ENCODE measurements at places on chromosomes 11 and 22.

DNA sequence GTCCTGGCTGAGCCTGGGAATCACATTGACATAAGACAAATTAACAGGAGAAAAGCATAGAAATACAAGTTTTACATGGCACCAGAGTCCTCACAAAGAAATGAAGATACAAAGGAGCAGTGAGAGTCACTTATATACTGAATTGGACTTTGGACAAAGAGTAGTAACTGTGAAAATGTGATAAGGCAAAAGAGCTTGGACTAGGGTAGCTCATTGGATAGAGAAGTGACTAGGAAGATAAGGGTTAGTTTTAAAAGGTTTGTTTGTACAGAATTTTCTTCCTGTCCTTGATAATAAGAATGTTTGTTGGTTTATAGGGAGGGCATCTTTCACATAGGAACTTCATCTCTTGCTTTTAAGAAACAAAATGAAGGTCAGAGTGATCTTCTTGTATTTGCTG is 17.9 kb upstream of the NUCB2 start:
- DNase-seq: no peak

DNA sequence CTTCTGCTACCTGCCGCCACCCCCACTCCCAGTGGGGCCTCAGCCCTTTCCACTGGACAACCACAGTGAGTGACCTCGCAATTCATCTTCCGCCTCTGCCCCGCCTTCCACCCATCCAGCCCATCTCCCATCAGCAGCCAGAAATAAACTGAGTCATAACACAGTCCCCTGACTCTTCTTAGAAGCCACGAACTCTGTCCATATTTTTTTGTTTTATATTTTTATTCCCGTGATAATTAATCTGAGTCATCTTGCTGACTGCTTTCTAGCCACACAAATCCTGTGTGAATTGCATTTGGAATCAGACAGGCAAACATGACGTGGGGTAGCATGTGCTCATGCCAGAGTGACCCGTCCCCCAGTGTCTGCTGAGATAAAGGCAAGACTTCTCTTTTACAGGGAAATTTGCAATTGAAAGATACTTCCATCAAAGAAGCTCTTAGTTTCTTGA is 7.0 kb downstream of the FADD start:
- DNase-seq: no peak

- DNase-seq: no peak
Measured at GRCh38 chr11:83374311-83374710, 88.1 kb upstream of the CCDC90B start.

DNA sequence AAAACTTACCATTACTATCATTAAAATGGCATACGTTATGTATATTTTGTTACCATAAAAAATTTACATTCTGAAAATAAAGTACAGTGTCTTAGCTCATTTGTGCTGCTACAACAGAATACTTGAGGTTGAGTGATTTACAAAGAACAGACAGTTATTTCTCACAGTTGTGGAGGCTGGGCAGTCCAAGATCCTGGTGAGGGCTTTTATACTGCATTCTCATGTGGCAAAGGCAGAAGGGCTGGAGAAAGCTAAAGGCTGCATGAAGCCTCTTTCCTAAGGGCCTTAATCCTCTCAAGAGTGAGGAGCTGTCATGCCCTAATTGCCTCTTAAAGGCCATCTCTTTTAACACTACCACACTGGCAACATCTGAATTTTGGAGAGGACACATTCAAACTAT is 13.3 kb downstream of the GGTLC2 start:
- DNase-seq: no peak

DNA sequence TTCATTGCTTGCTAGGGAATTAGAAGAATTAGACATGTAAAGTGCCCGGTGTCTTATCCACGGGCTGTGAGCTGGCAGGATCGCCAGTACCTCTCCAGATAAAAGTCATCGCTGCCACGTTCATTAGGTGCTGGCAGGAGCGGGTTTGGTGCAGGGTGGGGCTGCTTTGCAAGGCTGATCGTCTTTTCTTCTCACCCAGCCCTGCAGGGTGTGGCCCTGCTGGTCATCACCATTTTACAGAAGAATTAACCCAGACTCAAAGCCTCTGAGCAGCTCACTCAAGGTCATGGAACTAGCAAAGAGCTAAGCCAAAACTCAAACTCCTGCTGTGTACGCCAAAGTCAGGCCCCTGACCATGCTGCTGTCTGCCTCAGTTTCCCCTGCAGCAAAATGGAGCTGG is 6.1 kb upstream of the FGF4 start:
- DNase-seq: no peak

DNA sequence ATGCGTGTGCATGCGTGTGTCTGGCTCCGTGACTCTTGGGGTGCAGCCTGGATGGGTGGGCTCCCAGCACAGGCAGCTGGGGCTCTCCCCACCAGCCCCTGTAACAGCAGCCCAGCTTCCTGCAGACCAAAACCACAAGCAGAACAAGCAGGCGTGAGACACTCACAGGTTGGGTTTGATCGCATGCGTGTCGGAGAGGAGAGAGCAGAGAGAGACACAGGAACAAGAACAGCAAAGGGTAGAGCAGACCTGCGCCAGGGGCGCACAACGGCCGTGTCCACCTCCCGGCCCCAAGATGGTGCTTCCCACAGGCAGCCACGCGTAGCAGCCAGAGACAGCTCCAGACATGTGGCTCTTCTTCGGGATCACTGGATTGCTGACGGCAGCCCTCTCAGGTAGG is at the start of gene CD6:
TSS of gene CD6 (plus strand) at position 161 of the 400 bp plus-strand sequence. CDS start at position 347, 186 bp downstream.
- no peak for DNase-seq

GRCh38 chr11:126383339-126384335 is 28.2 kb downstream of the ST3GAL4 start:
- no peak for DNase-seq

- DNase-seq: no peak
Measured at GRCh38 chr22:37545703-37546436, 14.4 kb upstream of the CDC42EP1 start.

DNA sequence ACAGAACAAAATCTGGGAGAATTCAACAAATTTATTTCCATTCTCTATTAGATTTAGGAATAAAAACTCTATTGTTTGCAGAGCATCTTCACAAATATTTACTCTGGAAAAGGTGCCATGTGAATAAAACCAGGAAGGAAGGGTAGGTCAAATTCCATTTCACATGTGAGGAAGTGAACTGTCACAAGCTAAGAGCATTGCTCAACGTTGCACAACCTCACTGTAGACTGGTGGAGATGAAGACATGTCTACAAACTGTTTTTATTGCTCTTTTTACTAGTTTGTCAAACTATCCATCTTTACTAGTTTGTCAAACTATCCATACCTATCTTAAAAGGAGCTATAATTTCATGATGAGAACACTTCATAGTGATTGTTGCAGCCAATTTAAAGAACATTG is 236.4 kb downstream of the CNTN5 start:
- no peak for DNase-seq

GRCh38 chr11:69392104-69392653 is 89.3 kb upstream of the LINC01488 start:
- DNase-seq: no peak

GRCh38 chr22:22520667-22521602 is 865 bp upstream of the ZNF280A start:
- DNase-seq: no peak

- DNase-seq: no peak
Measured at GRCh38 chr11:18243783-18244362, 4.6 kb downstream of the SAA2 start.

DNA sequence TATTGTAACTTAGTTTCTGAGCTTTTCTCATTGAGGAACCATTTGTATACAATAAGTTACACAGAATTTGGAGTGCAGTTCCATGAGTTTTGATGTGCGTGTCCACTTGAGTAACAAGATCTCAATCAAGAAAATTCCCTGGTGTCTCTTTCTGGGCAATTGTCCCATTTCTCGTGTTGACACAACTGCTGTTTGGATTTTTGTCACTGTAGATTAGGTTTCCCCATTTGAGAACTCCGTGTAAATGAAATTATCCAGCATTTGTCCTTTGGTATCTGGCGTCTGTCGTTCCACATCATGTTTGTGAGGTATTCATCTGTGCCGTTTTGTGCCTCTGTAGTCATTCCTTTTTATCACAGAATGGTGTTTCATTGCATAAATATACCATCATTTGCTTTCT is 547.0 kb downstream of the TBC1D22A start:
- no peak for DNase-seq

DNA sequence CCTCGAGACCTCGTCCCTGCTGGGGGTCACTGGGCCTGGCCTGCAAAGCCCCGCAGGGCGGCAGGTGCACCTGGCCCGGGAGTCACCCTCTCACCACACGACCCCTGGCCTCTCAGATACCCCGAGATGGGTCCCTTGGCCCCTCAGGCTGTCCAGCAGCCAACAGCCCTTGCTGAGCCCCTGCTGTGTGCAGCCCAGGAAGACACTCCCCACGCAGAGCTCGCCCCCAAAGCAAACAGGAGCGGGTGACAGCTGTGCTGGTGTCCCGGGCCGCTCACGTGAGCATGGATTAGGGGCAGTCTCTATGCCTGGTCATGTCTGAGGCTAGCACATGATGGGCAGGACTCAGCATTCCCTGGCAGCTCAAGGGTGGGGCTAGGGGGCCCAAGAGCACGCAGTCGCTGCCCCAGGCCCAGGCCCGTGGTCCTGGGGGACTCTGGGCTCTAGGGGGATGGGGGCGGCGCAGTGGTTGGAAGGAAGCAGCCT is 31.3 kb downstream of the WNT7B start:
- DNase-seq: no peak

GRCh38 chr11:119619665-119620064 is 109.3 kb downstream of the NECTIN1 start:
- no peak for DNase-seq

DNA sequence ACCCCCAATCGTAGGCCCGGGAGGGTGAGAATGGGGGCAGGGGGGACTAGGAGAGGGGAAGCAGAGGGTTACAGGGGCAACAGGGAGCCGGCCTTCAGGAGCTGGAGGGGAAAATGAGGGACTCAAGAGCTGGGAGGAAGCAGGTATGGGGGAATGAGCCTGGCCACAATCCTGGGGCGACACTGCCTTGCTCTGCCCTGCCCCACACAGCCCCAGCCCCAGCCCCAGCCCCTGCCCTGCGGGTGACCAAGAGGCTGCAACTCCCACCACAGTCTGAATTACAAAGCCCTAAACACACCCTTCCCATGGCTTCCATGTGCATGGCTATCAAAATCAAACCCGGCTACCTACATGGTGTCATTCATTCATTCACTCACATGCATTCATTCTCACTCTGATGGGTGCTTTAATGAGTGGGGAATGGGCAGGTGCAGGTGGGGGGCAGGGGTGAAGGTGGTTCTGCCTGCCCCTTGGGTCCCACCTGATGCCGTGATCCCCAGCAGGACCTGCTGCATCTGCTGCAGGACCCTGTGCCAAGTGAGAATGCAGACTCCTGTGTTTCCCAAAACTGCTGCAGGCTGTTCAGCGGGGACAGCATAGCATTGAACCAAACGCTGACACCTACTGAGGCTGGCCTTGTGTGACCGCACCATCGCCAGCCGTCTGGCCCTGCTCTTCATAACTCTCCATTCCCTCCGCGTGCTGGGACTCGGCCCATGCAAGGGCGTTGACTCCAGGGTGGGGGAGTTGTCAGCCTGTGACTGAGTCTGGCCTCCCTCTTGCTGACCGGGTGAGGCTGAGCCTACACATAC is 9.5 kb upstream of the LINC01488 start:
- no peak for DNase-seq

GRCh38 chr11:22389526-22390282 is 51.5 kb downstream of the SLC17A6 start:
- DNase-seq: no peak

GRCh38 chr11:96091476-96091875 is 167.6 kb upstream of the MTMR2 start:
- DNase-seq: no peak

DNA sequence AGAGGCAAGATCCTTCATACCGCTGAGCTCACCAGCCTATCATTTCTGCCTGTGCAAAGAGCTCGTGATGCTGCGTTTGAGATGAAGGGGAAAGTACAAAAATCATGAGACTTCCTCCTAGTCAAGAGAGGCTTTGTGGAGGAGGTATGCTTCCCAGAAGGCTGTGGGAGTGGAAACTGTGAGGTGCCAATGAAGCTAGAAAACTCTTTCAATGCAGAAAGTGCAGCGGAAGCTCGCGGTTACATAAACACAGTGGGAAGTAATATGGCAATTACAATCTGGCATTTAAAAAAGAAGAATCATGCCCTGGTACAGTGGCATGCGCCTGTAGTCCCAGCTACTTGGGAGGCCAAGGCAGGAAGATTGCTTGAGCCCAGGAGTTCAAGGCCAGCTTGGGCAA is 134.8 kb downstream of the EHF start:
- DNase-seq: no peak

- no peak for DNase-seq
Measured at GRCh38 chr22:37491559-37492427, 5.6 kb upstream of the MFNG start.

DNA sequence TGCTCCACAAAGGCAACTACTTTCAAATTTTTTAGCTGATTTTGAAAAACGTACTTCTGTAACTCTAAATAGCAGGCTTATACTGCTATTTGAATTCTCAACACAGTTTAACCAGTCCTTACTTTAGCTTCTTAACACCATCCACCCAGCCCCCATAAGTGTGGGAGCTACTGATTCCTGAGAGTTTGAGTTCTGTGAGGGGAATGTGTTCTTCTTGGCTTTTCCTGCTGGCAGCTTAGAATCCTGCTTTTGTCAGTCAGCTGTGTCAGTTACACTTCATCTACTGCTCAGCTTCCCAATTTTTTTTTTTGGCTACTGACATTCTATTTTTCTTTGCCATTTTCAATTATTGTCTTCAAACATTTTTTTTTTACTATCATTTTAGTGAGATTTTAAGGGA is 440.4 kb downstream of the INSC start:
- DNase-seq: no peak

DNA sequence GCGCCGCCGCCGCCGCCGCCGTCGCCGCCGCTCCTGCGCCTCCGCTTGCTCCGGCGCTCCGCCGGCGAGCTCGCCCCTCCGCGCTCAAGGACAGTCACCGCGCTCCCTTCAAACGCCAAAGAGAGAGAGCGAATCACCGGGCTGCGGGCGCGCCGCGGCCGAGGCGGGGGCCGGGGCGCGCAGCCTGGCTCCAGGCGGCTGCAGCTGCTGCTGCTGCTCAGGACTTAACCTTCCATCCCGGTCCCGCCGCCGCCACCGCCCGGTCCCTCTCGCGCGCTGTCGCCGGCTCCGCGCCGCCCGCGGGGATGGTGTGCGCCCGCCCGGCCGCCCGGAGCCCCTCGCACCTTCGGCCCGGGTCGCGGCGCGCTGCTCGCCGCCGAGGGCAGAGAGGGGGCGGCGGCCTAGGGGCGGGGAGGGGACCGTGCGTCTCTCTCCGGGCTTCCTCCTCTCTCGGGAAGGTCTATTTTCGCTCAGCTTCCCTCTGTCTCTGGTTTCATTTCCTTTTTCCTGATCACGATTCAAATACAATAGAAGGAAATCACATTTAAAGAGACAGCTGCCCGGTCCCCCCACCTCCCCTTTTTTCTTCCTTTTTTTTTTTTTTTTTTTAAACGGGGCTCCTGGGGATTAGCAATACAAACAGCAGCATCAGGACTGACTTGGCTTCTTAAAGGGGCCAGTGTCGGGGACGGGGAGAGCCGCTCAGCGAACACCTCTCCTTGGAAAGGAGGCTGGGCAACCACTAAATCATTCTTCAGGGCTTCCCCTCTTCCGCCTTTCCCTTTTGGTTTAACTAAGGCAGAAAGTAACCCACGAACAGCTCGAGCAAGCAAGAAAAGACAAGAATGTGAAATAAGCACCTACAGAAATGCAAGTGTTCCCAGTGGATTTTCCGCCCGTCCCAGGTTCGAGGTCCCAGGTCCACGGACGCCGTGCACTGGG is 22.1 kb downstream of the LMO2 start:
- peak; percentile 57 for DNase-seq

Measured in activated B cell treated with CpG ODN at 0.5 μM for 24 hours (primary cell).